Activated CD4-positive, CD25-positive, alpha-beta regulatory T cell treated with anti-CD3 and anti-CD28 coated beads, Interleukin-2, amount 50 U/mL, for 16 hours (primary cell): ENCODE measurements at places on chromosomes 3 and 15.

GRCh38 chr15:91860498-91860897, 7.0 kb downstream of the SLCO3A1 start:
- DNase-seq, result no peak

- no peak for DNase-seq
Measured at GRCh38 chr15:70852501-70853317, 1.2 kb downstream of the LARP6 start.

DNA sequence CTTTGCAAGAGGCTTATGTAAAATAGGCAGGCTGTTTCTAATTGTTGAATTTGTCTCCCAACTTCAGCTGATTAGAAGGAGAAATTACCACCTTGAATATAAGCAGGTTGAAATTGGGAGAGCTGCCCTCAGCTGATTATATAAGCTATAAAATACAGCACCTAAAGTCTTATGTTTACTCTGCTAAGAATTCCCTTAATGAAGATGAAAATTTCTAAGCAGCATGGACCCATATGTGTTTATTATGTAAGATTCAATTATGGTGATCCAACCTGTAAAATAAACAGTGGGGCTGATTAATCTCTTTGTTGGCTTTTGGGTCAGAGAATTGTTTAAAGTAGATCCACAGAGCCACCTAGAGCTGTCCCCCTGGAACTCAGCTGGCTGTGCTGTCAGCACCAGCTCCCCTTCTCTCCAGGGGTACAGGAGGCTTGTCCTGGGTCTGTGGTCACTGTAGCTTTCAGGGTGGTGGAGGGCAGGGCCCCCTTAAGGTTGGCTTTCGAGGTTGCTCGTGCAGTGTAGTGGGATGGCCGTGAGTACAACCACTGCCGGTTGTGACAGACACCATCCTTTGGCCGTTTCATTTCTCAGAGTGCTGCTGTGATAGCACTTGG, 9.5 kb downstream of the SLCO3A1 start:
- no peak for DNase-seq

GRCh38 chr3:167887096-167887495, 151.6 kb downstream of the SERPINI1 start:
- DNase-seq, result no peak

DNA sequence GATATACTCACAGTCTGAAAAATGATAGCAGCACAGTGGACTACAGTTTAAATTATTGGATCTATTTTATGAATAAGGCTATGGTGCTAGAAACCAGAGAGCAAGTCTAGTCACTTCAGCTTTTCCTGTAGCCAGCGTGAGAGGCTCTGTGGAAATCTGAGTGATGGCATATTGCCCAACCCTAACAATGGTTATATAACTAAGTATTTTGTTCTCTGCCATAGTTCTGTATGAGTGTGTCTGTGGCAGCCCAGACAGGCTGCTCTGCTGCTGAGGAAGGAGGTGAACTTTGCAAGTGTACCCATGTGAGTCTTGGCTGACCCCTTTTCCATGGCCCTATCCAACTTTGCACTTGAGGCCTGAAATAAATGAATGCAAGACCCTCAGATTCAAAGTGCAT, 105.7 kb downstream of the LRTM1 start:
- DNase-seq, result no peak

DNA sequence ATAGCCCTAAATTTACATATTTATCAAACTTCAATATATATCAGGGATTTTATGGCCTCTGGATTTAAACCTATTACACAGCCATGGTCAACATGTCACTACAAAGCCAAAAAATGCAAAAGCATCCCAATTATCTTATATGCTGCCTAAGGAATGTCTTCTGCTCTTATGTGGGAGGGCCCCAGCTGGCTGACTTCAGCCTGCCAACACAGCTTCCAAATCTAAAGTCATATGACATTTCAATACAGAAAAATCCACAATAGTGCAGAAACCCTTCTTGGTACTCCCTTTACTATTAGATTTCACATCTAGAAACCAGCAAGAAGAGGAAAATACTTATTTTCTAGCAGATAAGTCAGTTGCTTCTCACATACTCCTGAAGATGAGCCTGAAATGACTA, 6.4 kb downstream of the PFN2 start:
- no peak for DNase-seq

GRCh38 chr3:166993015-166993630, 387.0 kb downstream of the ZBBX start:
- DNase-seq, result no peak

DNA sequence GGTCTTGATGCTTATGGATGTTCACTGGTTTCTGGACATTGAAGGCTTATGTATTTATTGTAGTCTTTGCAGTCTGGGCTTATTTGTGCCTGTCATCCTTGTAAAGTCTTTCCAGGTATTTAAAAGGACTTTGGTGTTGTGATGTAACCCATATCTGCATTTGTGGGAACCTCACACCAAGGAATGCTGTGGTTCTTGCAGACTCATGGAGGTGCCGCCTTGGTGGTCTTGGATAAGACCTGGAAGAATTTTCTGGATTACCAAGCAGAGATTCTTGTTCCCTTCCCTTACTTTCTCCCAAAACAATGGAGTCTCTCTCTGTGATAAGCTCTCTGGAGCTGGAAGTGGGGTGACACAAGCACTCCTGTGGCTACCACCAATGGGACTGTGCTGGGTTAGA, 363.5 kb upstream of the NECTIN3 start:
- DNase-seq, result no peak

DNA sequence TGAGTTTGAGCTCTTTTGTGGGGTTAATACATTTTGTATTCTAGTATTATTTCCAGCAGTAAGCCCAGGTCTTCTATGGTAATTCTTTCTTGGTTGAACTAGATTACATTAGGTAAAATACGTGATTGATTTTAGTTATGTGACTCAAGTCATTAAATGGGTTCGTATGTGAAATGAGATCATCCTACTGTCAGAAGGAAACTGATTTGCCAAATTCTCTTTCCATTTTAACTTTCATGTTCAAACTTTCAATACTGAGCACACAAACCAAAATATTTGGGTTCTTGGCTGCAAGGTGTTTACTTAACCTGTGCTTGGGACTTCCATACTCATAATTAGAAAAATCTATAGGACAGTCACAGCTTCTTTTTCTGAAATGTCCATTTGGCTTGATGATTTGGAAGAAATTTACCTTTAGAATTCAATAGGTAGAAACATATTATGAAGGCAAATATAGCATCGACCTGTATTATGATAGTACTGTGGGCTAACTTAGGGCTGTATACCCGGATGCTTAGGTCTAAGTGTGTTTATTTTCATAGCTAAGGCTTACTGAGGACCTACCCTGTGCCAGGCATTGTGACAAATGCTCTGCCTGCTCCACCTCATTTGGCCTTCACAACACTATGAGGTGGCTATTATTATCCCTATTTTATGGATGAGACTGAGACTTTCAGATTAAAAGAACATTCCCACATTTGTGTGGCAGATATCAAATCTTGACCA, 631.8 kb upstream of the GRM7 start:
- no peak for DNase-seq

GRCh38 chr3:9870978-9871377, 9.1 kb downstream of the CIDEC start:
- no peak for DNase-seq

DNA sequence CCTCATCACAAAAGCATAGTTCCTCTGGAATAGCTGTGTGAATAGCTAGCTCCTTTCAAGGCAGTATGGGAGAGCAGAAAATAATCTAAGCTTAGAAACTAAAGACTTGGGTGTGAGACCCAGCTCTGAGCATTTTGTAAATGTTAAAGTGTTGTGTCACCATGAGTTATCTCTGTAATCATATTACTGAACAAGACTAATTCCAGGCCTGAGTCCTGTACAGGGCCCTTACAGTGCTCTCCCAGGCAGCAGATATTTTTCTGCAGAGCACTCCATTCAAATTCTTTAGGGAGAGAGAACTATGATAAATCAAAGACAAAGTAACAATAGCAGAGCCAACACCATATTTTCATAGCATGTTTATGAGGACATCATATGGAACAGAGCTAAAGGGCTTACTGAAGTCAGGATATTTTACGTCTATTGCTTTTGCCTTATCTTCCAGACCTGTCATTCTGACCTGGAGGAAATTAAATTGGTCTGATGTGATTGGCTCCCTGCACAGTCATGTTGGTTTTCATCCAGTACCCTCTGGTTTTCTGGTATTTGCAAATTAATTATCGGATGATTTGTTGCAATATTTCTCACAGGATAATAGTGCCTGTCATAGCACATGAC, 172.6 kb upstream of the PPP2R3A start:
- DNase-seq, result no peak

GRCh38 chr3:194481103-194481502, 5.7 kb downstream of the ATP13A3 start:
- no peak for DNase-seq

DNA sequence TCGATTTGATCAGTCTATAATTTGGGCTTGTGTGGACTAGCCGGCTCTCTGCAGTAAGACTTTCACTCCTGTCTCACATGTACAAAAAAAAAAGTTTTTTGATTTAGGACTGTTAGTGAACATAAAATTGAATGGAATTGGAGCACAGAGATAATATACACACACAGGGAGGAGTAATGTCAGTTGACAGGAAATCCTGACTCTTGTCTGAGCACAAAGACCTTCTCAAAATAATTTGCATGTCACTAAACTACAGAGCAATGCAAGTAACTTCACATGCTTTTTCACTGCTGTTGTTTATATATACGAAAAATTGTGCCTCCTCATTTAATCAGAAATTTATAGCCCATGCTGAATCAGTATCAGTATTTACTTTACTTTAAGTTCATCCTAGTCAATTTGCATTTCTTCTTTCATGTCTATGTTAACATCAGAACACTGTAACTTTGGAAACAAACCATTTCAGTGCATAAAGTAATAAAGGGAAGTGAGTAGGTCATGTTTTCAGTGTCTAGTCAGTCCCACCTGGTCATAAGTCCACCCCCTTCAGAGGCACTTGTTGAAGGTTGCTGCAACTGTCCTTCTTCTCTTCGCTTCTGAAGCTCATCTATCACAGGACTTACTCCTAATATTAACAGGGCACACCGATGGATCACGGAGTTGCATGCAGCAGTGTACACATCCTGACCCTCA, 115.8 kb downstream of the FBXL22 start:
- DNase-seq, result no peak

DNA sequence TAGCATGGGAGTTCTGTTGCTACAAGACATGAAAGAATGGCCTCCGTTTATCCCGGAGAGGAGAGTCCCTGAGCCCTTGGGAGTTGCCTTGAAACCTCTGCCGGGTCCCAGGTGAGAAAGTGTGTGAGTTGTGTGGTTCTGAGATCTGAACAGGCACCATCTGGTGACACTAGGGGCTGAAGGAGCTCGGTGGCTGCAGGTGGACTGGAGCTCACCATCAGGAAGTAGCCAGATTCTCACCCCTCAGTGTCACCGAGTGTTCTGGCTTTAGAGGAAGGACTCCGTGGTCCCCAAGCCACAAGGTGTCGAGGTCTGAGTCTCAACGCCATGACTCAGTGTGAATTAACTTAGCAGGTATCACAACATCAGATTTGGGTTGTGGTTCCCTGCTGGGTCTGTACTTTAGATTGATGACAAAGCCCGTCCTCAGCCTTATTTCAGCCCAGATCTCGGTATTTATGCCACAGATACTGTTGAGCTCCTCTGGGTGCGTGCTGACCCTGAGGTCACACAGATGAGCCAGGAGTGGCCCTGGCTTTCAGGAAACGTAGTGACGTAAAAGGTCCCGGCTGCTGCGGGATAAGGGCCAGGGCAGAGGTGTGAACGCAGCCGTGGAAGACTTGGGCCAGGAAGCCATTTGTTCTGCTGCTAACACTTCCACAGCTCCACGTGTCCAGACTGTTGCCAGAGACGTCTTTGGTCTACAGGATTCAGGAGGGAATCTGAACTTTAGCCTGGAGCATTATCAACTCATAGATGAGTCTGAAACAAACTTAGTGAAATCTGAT, 54.4 kb downstream of the PGPEP1L start:
- DNase-seq, result no peak

- DNase-seq, result no peak
Measured at GRCh38 chr3:168427835-168428475, 332.2 kb upstream of the GOLIM4 start.

GRCh38 chr3:99877031-99877579, 59.4 kb downstream of the CMSS1 start:
- no peak for DNase-seq
